ENCODE measurements at places on chromosomes 3 and 15.

GRCh38 chr3:44132061-44132460 is 109.6 kb upstream of the TOPAZ1 start:
- DNase-seq, result no peak

GRCh38 chr15:98914626-98915025 is 93.0 kb downstream of the PGPEP1L start:
- DNase-seq, result peak; percentile 98

- DNase-seq, result no peak
These were observed 87.3 kb upstream of the FAN1 start for GRCh38 chr15:30816430-30816829.

GRCh38 chr15:89088605-89089315 is 504 bp downstream of the ABHD2 start:
- peak; percentile 8 for DNase-seq

DNA sequence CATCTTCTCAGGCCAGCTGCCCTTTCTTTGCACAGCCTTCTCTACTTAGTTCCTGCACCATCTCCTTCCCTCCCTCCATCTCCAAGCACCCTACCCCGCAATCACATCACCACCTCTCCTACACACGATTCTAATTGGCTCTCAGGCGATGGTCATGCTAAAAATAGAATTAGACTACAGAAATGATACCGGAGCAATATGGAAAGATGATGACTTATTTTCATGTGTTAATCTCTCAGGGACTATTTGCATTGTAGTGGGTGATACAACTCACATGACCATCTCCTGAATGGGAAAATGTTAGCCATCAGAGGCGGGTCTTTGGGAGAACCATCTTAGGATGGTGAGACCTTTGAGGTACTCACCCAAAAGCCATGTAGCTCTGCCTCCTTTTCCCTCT is 54.7 kb upstream of the PPARG start:
- DNase-seq, result no peak

DNA sequence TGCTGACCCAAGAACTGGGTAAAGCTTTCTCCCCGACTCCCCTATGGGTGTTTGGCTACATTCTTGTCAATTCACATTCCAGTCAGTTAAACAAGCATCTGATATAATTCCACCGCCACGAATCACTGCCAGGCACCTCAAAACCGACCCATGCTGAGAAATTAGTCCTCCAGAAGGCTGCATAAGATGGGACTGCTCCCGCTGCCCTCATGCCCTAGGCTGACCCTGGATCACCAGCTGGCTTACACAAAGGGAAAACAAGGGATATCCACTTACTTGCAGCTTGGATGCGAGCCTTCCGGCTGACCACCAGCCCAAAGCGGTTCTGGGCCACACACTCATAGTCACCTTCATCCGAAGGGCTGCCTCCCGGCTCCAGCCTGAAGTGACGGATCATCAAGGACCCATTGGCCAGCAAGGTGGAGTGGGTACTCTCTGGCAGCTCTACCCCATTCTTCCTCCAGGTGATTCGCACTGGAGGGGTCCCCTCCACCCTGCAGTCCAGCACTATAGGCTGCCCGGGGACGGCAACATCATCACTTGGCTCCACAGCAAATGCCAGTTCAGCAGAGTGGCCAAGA is 2.9 kb downstream of the IGDCC3 start:
- peak; percentile 82 for DNase-seq

DNA sequence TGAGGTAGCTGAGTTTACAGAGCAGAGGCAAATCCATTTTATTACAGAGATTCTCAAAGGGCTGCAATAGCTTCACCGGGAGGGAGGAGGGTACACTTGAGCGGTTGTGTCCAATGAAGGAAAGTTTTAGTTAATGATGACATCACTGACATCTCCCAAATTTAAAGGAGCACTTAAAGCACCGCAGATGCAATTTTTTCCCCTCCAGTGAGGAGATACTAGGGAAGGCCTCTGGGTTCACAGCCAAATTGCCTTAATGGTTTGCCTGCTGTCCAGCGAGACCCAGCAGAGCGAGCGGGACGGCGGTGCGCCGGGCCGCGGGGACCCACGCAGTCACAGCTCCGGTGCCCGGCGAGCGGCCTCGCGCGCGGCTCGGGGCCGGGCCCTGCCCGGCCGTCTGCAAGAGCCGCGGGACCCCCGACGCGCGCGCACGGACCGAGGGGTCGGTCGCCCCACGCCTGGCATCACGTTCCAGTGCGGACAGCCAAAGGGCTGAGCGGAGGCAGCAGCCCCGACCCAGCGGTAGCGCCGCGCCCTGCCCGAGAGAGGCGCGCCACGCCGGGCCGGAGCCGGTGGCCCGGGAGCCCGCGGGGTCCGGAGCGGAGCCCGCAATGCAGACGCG is 160.5 kb upstream of the CHRNA7 start:
- peak; percentile 3 for DNase-seq

DNA sequence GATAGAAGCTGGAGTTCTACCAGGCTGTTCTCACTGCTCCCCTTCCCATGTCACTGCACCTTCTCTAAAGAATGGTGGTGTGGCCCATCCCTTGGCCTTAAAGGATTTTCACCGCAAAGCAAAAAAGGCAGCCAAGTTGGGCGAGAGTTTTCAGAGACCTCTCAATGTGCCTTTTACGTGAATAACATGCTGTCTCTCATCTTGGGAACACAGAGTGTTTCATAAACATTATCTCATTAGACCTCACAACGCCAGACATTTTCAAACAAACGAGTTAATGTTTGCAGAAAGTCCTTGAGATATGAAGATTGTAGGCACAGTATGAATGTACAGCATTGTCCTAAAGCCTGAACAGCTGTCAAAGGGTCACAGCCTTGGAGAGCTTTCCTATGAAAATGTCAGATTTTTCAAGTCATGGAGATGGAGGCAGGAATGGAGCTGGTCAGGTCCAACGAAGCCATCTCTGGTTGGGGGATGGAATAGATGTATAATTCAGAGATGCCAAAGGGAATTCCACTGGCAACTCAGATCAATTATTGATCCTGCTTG is 21.3 kb downstream of the TM4SF1 start:
- DNase-seq, result no peak

DNA sequence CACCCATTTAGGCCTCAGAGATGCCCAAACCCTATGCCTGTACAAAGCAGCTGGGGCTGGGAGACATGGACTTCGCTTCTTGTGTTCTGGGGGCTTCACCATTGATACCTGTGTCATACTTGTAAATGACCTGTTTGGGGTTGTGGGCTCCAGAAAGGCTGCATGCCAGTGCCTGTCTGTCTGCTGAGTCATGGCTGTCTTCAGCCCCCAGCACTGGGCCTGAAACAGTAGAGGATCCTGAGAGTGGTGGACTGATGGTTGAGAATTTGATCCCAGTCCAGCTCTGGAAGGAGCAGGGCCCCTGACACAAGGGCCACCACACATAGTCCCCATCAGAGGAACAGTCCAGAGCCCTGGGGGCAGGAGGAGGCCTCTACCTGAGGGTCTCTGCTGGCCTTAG is 24.6 kb upstream of the APEH start:
- DNase-seq, result no peak
